CD4-positive, alpha-beta T cell (primary cell): ENCODE measurements at places on chromosomes 11 and 22. TPM values are rescaled to one million over a fixed set of nuclear protein-coding genes. Genes with fewer than 3 reads are reported as not detected.
A peak's percentile ranks its signal among the peaks of the same experiment; 100 is the strongest.

The NEU3 gene
- total RNA-seq = 10.6 TPM

The FAM83F gene
- total RNA-seq = 6.8 TPM

The RTN4R gene
- 0.50 TPM for total RNA-seq

The TIRAP gene
- 7.7 TPM for total RNA-seq

The FAM227A gene
- total RNA-seq = 0.91 TPM

The BTG4 gene
- not detected for total RNA-seq

The GGT1 gene
- total RNA-seq = 20.1 TPM

The ASCL2 gene
- not detected for total RNA-seq

The CALCA gene
- not detected for total RNA-seq

The MRGPRE gene
- not detected for total RNA-seq

The RIMBP3C gene
- not detected for total RNA-seq

The CALCB gene
- 0.30 TPM for total RNA-seq

The NEFH gene
- total RNA-seq = 0.06 TPM

The SCUBE1 gene
- not detected for total RNA-seq

The KRTAP5-9 gene
- 0.28 TPM for total RNA-seq

The KCNQ1 gene
- total RNA-seq = 33.1 TPM

The DCDC1 gene
- 0.11 TPM for total RNA-seq

DNA sequence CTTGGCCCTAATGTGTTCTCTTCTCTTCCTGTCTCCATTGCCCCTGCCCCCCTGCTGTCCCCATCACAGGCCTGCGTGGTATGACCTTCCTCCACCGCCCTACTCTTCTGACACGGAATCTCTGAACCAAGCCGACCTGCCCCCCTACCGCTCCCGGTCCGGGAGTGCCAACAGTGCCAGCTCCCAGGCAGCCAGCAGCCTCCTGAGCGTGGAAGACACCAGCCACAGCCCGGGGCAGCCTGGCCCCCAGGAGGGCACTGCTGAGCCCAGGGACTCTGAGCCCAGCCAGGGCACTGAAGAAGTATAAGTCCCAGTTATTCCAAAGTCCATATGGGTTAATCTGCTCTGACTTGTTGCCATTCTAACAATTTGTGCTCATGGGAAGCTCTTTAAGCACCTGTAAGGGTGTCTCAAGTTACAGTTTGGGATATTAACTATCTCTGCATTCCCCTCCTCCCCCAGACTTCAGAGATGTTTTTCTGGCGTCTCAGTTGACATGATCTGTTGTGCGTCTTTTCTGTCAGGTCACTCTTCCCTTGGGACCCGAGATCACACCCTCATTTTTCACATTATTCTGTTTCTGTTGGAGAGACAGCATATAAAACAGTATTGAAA is 60.0 kb downstream of the COMMD9 start:
- no peak for DNase-seq

GRCh38 chr11:125079878-125080530 is 16.9 kb downstream of the SLC37A2 start:
- no peak for DNase-seq

DNA sequence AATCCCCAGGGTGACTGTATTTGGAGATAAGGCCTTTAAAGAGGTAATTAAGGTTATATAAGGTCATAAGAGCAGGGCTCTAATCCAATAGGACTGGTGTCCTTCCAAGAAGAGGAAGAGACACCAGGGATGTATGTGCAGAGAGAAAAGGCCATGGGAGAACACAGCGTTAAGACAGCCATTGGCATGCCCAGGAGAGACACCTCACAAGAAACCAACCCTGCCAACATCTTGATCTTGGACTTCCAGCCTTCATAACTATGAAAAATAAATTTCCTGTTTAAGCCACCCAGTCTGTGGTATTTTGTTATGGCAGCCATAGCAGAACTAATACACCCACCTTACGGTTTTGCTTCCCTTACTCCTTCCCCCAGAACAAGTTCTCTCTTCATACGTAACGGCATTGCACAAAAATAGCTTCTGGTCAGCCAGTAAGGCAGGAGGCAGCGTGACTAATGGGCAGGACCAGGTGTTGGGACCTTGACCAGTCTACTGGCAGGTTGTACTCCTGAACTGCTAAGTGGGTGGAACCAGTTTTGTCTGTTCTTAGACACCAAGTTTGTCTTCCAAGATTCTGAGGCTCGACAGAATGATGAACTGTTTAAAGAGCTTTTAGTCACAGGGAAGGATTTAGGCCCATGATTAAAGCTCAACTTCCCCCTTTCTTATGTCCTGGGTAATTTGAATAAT is 31.9 kb upstream of the UPB1 start:
- DNase-seq = no peak

DNA sequence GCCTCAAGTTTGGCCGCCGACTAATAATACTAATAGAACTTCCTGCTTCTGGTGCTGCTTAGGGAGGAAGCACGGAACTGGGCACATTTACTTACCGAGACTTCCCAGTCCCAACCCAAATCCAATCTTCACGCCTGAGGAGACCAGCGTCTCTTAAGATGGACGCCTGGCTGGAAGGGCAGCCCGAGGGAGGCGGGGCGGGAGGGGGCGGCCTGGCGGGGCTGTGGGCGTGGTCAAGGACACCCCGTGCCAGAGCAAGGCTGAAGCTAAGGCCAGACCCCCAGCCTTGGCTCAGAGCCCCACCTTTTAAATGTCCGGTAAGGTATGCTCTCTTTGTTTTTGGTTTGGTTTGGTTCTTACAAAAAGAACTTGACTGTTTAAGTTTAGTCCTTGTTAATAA is at the start of gene GDPD4:
TSS of gene GDPD4 (minus strand) at position 177 of the 400 bp plus-strand sequence. CDS start 16,549 bp downstream, outside the sequence.
- DNase-seq = peak; percentile 5

GRCh38 chr22:22086501-22087158 is 104.0 kb upstream of the TOP3B start:
- no peak for DNase-seq

GRCh38 chr11:98512938-98513337 is 507.8 kb upstream of the CNTN5 start:
- no peak for DNase-seq

DNA sequence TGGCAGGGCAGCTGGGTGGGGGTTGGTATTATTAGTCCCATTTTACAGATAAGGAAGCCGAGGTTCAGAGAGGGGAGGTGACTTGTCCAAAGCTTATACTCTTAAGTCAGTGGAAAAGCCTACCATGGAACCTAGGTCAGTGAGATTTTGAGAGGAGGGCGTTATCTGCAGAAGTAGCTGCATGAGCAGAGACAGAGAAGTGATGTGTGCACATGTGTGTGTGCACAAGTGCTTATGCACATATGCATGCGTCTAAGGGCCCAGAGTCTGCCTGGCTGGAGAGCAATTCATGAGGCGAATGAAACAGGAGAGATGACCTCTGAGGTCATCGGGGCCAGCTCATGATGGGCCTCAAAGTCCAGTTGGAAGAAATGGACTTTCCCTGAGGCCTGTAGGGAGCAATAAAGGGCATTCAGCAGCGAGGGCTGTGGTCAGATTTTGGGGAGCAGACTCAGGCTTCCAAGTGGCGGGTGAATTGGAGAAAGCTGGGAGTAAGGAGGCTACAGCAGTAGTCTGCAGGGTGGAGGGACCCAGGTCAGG is 8.2 kb downstream of the PLEKHB1 start:
- DNase-seq = no peak

GRCh38 chr22:38761202-38762162 is 5.7 kb upstream of the SUN2 start:
- no peak for DNase-seq

GRCh38 chr11:36729825-36730224 is 131.8 kb upstream of the RAG2 start:
- DNase-seq = no peak

- no peak for DNase-seq
Observed at GRCh38 chr11:67032830-67033551, 10.1 kb downstream of the SYT12 start.

GRCh38 chr11:75189911-75190310 is 39.0 kb downstream of the SLCO2B1 start:
- DNase-seq = no peak

GRCh38 chr11:66689661-66690590 is 12.2 kb upstream of the RBM4B start:
- DNase-seq = no peak

DNA sequence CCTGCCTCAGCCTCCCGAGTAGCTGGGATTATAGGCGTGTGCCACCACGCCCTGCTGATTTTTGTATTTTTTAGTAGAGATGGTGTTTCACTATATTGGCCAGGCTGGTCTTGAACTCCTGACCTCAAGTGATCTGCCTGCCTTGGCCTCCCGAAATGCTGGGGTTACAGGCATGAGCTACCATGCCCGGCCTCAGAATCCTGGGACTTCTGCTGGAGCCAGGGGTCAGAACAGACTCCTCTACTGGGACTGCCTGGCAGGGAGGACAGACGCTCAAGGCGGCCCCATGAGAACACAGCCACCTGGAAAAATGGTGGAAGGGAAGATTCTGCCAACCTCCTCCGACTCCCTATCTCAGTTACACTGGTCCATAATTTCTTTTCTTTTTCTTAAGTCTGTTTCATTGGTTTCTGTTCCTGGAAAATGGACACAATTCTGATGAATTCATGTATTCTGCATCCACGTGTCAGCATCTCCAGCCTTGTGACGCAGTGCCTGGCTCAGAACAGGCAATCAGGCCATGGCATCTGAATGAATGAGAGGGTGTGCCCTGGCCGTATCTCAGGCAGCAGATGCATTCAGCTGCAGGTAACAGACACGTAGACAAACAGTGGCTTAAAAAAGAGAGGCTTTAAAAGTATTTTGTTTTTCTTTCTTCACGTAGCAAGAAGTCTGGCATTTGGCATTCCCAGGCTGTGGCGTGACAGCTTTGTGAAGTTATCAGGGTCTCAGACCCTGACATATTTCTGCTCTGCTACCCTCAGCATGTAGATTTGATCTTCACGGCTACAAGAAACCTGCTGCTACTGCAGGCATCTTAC is 4.8 kb downstream of the SMIM38 start:
- no peak for DNase-seq

DNA sequence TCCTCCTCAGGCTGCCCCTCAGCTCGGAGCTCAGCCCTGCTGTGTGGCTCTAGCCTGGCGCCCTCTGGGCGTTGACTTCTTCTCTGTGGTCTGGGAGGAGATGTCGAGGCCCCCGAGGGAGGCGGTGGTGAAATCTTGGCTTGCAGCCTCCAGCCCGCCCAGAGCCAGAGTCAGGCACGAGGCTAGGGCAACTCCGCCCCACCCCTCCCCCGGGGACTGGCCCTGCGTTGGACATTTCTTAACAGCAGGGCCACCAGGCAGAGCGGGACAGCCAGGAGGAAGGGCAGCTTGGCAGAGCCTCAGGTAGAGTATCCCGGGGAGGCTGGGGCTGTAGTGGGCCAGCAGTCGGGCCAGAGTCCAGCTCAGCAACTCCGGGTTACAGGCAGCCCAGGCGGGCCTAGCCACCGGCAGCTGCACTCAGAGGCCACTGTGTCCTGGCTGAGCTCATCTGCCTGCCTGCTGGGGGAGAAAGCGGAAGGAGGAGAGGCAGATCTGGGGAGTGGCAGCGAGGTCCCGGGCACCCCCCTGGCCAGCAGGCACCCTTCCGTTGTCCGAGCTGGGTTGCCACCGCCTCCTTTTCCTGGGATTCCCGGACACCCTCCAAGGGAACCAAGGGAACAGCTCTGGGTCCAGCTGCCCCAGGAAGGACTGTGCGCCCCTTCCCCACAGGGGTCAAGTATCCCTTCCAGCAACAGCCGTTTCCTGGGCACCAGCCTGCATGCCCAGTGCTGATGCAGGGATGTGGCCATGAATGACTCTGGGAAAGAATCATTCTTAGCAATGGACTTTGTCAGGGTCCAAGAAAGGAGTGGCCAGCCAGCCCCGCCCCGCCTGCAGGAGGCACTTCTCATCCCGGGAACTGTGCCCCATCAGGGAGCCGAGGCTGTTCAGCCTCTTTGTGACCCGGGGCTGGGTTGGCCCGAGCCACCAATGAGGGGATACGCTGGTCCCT is at the start of gene ALDH3B1:
TSS of gene ALDH3B1 (plus strand) at position 238 of the 952 bp plus-strand sequence. CDS start 4,971 bp downstream, outside the sequence.
- DNase-seq = no peak

- DNase-seq = no peak
Observed at GRCh38 chr11:65008016-65008415, 5.9 kb upstream of the ARL2 start.

GRCh38 chr11:90228056-90228455 is 5.2 kb upstream of the CHORDC1 start:
- no peak for DNase-seq

- no peak for DNase-seq
Observed at GRCh38 chr11:76836613-76837291, 24.0 kb upstream of the ACER3 start.

- no peak for DNase-seq
Observed at GRCh38 chr11:46760429-46761128, 41.6 kb downstream of the F2 start.

GRCh38 chr11:665062-665703 is 28.1 kb downstream of the DRD4 start:
- no peak for DNase-seq

GRCh38 chr11:130937051-130937450 is 20.8 kb upstream of the SNX19 start:
- DNase-seq = no peak

DNA sequence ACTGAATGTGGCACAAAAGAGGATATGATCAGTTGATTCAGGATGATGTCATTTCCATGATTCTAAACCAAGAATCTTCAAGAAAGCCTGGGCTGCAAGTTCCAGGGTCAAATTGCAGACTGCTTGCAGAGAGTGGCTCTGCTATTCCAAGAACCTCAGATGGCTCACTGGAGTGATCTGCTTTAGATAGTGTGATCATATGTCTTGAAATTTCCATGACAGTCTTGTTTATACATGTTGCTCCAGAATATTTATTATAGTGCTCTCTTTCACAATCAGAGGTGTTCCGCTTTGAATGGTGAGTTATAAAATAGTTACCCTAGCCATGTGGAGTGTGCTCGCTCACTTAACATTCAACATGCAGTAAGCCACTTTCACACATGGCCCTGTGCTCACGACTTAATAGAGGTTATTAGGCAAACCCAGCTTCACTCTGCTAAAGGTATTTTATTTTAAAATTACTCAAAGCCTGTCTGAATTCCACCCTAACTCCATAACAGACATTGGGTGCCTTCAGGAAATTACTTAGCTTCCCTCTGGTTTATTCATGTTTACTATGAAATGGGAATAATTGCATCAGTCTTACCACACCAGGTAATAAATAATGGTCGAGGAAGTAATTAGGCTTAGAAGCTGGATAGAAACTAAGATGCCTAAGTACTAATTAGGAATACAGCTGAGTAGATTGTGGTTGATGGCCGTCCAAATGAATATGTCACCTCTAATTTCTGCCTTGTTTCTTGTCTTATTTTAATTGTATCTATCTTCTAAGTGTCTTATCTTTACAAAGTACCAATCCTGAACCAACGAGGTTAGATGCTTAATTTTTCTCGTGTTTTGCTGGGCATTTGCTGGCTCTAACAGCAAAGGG is 187.9 kb downstream of the ETS1 start:
- no peak for DNase-seq

GRCh38 chr11:64799623-64800302 is 3.3 kb downstream of the MAP4K2 start:
- no peak for DNase-seq

- no peak for DNase-seq
Observed at GRCh38 chr11:66713746-66714480, 15.1 kb downstream of the SPTBN2 start.

DNA sequence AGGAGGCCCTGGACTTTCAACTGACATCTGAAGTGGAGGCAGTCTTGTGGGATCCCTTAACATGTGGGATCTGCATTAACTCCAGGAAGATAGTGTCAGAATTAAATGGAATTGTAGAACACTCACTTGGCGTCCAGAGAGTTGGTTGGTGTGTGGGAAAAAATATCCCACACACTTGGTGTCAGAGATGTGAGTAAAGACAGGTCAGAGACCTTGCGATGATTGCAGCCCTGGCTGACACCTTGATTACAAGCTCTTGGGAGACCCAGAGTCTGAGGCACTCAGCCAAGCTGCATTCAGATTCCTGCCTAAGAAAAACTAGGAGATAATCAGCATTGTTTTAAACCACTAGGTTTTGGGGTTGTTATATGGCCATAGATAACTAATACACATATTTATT is 7.2 kb upstream of the TPCN2 start:
- no peak for DNase-seq
